ENCODE measurements at places on chromosomes 5 and 9.

- no peak for DNase-seq
Measured at GRCh38 chr9:100038472-100038871, 60.3 kb downstream of the ERP44 start.

- no peak for DNase-seq
Measured at GRCh38 chr5:73820326-73820725, 194.3 kb downstream of the ARHGEF28 start.

DNA sequence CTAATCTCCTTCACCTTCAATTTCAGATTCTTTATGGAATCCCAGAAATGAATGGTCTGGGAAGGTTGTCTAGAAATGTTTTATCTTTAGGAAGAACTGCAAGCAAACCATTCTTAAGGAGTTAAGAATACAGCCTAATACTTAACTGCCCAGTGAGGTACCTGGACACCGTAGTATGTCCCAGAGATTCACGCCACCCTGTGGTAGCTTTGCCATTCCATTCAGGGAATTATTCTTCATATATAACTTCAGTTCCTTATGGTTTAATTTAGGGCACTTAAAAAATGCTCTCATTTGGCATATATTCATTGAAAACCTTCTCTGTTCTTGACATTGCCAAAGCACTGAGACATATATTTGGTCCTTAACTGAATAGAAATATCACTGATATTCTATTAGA, 49.7 kb downstream of the ACTBL2 start:
- DNase-seq: no peak

- DNase-seq: no peak
Measured at GRCh38 chr5:97752871-97753270, 569.8 kb upstream of the RIOK2 start.

GRCh38 chr9:136327304-136327974, at the start of gene GPSM1:
Gene GPSM1, plus strand, starts transcription at chr9:136327539. Its CDS starts 157 bp downstream, at chr9:136327696.
- no peak for DNase-seq

DNA sequence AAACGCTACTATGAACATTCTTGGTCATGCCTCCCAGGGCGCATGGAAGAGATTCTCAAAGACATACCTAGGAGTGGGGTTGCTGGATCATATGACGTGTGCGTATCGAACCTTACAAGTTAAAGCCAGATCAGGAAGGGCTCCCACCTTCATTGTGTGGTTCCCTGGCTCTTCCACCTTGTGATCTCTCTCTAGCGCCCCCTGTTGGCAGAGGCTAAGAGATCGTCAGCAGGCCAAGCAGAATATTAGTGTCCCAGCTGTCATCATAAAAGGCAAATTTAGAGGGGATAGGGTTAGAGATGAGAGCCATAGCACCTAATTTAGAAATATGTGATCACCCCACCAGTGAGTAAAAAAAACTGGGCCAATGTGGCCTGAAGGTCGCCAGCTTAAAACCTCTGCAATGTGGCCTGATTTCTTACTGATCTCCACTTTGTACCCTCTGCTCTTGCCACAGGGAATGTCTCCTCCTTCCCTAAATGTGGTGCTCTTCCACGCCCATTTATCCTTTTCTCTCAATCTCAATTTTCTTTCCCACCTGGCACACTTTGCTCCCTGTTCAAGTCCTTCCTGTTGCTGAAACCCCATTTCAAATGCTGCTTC, 91.7 kb upstream of the SHB start:
- peak; percentile 21 for DNase-seq

- DNase-seq: no peak
Measured at GRCh38 chr5:80190960-80191359, 64.9 kb downstream of the SERINC5 start.

- no peak for DNase-seq
Measured at GRCh38 chr5:122035913-122036312, 42.1 kb downstream of the LOX start.

- DNase-seq: no peak
Measured at GRCh38 chr9:96149533-96150280, 152.3 kb downstream of the HSD17B3 start.

GRCh38 chr9:129471201-129472019, 149.5 kb downstream of the C9orf50 start:
- DNase-seq: no peak

GRCh38 chr9:33942471-33943083, 106.1 kb downstream of the UBAP2 start:
- DNase-seq: no peak

- no peak for DNase-seq
Measured at GRCh38 chr9:121842612-121842978, 191.2 kb downstream of the DAB2IP start.

- no peak for DNase-seq
Measured at GRCh38 chr9:7097785-7098752, 340.3 kb downstream of the KDM4C start.

DNA sequence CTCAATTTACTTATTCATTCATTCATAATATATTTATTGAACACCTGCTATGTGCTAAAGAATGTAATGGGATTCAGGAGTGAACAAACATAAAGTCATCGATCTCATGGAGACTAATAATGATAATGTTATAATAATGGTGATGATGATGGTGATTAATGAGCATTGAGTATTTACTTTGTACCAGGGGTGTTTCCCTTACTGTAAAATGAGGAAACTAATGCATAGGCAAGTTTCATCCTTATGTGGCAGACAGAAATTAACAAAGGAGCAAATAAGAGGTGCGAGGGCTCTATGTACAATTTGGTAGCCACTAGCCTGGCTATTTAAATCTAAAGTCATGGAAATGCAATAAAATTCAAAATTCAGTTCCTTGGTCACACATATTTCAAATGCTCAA, 11.1 kb upstream of the LCP2 start:
- DNase-seq: no peak

DNA sequence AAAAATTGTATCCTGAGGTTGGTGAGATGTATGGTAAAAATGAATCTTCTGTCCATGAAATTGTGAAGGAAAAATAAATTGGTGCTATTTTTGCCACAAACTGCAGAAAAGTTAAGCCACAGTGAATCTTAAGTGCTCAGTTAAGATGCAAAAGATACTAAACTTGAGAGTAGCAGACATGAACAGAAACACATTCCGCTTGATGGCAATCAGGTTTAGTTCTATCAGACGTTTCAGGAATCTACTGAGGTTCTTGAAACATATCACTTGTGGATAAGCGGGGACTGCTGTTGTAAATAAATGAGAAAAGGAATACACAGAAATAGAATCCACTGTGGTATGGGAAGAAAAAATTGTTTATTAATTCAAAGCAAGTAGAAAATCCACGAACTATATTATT, 311.2 kb upstream of the PRR16 start:
- DNase-seq: no peak

DNA sequence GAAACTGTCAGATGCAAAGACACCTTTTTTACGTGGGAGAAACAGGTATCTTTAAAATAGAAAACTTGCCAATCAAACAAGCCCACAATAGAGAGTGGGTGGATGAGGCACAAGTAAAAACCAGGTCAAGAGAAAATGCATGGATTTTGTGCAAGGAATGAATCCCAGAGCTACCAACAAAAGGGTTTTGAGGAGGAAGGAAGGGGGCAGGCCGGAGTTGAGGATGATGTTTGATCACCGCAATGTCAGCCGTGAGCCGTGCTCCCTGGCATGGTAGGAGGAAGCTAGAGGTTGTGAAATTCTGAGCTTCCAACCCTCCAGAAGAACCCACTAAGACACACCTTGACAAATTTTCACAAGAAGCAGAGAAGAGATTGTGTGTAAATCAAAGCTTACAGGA, 53.2 kb downstream of the HRH2 start:
- no peak for DNase-seq

GRCh38 chr9:113219969-113220368, 1.1 kb downstream of the FKBP15 start:
- no peak for DNase-seq

DNA sequence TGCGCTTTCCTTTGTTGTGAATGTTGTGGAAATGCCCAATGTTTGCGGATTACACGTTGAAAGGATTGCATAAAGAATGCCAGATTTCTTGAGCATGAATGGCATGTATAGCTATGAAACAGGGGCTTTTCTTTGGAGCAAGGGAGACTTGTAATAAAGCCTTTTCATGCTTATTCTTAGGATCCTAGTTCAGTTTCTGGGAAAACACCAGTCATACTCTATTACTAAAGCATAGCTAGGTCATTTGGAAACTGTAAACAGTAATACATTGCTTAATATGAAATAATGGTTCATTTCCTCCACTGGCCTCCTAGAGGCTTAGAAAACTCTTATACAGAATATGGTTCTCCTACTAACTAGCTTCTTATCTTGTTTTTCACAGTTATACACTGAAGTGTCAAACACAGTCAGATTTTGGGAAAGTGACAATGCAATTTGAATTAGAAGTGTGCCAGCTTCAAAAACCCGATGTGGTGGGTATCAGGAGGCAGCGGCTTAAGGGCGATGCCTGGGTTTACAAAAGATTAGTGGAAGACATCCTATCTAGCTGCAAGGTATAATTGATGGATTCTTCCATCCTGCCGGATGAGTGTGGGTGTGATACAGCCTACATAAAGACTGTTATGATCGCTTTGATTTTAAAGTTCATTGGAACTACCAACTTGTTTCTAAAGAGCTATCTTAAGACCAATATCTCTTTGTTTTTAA, 104.2 kb downstream of the MELK start:
- no peak for DNase-seq

DNA sequence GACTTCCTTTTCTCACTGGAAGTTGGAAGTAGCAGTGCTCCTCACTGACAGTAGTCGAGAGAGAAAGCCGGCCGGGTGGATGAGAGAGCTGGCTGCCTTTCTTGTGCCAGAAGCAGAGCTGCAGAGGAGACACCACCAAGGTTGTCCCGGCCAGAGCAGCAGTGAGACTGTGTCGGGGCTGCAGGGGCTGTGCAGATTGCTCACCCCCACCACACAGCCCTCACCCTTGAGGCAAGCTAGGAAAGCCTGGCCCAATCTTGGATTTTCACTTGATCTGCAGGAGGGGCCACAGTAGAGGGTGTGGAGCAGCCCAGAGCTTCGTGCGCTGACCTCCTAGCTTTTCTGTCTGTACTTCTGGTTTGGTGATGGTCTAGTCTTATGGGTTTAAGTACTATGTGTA, 9.1 kb downstream of the OSMR start:
- DNase-seq: no peak

DNA sequence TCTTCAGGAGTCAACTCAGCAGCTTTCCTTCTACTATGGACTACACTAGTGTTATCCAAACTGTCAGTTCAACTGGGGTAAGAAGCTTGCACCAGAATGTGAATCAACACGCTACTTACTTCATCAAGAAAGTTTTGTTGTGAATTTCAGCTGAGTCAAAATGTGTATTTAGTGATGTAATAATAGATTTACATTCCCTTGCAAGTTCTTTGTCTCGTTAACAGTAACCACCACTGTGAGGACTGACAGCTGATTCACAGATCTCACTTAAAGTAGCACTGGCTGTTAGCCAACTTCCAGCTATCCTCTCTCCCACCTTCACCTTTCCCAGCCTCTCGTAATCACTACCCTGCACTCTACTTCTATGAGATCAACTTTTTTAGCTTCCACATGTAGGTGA, 445.3 kb downstream of the NTRK2 start:
- DNase-seq: no peak

DNA sequence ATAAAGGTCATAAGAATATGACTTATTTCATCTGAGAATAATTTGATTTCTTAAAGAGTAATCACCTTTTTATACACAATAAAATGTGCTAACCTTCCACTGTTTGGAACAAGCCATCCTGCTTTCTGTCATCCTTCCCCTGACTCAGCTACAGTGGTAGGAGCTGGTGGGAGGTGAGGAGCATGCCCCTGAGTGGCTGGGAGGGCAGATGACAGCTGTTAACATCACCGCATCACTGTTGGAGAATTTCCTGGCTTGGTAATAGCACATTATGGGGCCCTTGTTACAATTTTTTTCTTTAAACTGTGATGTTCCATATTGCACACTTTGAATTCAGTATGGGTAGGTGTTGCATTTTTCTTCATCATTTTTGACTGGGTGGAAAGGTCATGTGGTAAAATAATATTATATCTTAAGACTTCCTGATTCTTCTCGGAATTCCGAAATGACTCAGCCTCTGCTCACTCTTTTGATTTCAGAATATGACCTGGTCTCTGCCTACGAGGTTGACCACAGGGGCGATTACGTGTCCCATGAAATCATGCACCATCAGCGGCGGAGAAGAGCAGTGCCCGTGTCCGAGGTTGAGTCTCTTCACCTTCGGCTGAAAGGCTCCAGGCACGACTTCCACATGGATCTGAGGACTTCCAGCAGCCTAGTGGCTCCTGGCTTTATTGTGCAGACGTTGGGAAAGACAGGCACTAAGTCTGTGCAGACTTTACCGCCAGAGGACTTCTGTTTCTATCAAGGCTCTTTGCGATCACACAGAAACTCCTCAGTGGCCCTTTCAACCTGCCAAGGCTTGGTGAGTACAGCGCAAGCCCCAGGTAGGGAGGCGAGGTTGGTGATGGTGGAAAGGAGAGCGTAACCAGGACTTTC, 5.8 kb downstream of the ADAMTS16 start:
- no peak for DNase-seq

DNA sequence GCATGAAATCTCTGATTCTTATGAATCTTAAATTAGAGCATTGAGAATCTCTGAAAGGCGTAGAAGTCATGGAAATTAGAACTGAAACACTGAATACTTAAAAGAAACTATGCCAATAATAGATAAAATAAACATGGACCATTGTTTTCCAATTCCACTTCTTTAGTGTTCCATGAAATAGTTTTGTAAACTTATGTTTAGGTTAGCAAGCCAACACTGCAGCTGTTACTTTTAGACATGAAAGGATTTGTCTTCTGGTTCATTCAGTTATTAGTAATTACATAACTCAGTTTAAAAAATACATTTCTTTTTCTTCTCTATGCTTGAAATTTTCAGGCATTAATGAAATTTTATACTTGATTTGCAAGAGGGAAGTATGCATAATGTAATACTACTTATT, 733.4 kb upstream of the NUDT12 start:
- no peak for DNase-seq

GRCh38 chr5:56440871-56441740, 208.0 kb upstream of the ANKRD55 start:
- DNase-seq: no peak

- DNase-seq: no peak
Measured at GRCh38 chr9:11973011-11973410, 720.2 kb upstream of the TYRP1 start.

DNA sequence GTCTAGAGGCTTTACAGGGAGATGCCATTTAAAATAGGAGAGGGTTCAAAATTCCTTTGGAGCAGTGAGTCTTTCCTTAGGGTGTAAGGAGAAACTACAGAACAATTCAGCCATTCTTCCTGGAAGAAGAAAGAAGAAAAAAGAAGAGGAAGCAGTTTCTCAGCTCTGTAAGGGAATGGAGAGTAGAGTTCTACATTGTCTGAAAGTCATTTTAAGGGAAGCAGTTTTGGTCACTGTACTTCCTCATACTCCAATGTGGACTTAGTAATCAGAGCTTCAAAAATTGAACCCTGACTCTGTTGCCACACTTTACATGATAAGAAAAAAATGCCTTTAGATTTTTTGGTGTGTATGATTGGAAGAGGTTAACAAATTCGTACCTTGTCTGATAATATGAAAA, 122.4 kb downstream of the LRRC70 start:
- no peak for DNase-seq

- no peak for DNase-seq
Measured at GRCh38 chr9:82367929-82368328, 379.4 kb downstream of the SPATA31D1 start.

- no peak for DNase-seq
Measured at GRCh38 chr5:98794001-98794400, 20.5 kb downstream of the RGMB start.
